ENCODE measurements at places on chromosomes 11 and 22.

DNA sequence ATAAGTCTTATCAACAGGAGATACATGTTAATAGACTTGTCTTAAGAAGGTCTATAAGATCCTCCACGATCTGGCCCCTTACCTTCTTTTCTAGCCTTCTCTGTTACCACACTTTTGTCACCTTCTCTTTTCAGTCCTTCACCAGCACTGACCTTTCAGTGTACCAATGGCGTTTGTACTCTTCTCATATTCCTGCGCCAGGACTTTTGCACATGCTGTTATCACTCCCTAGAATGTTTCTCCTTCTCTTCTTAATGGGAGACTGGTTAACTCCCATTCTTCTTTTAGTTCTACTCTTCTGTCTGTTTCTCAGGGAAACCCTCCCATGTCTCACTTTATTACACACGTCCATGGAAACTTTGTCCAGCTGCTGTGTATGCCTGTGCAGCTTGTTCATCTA, 4.4 kb upstream of the EED start:
- DNase-seq, result no peak

GRCh38 chr11:477052-477715, 27.1 kb downstream of the PTDSS2 start:
- peak; percentile 34 for DNase-seq

DNA sequence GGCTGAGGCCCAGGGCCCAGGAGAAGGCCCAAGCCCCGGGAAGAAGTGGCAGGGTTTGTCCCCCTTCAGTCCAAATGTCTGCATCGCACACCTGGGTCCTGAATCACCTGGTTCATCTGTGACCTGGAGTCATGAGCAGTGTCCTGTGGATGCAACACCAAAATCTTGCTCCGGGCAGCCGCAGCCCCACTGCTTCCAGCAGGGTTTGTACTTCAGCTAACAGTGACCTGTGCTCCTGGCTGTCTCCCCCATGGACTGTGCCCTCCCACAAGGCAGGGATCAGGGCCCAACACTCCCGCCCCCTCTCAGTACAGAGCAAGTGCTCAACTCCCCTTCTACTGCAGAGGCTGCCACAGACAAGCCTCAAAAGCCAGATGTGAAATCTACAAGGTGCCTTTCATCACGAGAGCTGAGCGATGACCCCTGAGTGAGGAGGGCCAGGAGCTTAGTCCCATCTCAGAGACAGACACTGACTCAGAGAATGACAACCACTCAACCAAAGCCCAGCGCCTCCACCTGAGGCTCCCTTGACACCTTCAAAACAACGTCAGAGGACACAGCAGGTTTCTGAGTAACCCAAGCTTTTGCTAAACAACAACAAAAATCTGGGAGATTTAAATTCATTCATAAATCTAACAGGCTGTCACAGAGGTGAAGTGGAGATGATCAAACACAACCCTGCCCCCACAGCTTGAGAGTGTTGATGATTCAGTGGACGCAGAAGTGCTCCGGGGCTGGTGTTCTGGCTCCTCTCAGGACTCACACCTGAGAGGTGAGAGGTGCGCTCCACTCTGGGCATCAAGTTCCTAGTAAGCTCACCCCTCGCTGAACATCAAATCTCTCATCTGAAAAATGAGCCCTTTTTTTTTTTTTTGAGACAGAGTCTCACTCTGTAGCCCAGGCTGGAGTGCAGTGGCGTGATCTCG, 3.4 kb downstream of the KIAA0930 start:
- no peak for DNase-seq

- no peak for DNase-seq
These were observed 50.9 kb upstream of the RRAS2 start for GRCh38 chr11:14409891-14410290.

GRCh38 chr22:36257308-36257707, 4.4 kb downstream of the APOL1 start:
- DNase-seq, result no peak

GRCh38 chr11:132692891-132693290, 839.4 kb downstream of the OPCML start:
- DNase-seq, result peak; percentile 82

- no peak for DNase-seq
These were observed 182.6 kb downstream of the TRPC6 start for GRCh38 chr11:101401245-101401644.

DNA sequence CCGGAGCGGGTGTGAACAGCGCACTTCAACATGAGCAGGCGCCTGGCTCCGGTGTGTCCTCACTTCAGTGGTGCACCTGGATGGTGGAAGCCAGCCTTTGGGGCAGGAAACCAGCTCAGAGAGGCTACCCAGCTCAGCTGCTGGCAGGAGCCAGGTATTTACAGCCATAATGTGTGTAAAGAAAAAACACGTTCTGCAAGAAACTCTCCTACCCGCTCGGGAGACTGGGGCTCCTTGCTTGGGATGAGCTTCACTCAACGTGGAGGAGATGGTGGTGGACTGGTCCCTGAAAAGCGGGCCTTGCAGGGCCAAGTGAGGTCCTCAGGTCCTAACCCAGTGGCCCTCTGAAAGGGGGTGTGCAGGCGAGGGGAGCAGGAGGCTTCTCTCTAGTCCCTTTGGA, 7.5 kb downstream of the MCAM start:
- DNase-seq, result no peak

GRCh38 chr11:123186286-123186685, 8.8 kb downstream of the CLMP start:
- no peak for DNase-seq

DNA sequence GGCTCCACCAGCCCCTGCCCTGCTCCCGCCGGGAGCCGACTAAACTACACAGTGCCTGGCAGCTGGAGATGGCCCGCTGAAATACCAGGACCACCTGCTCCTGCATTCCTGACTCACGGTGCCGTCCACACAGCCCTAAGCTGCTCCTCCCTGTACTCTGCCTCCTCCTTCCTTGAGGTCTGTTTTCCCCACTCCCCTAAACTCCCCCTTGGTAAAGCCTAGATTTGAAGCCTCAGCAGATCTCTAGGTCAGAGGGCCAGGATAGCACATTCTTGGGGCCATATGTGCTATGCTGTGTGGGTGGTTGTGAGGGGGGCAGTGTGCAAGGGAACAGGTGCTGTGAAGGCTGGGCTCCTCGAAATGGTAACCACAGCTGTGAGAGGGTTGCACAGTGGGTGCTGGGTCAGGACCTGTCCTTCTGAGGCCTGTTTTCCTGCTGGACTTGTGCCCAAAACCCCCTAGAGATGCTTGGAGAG, 9.7 kb downstream of the LRFN4 start:
- peak; percentile 95 for DNase-seq

DNA sequence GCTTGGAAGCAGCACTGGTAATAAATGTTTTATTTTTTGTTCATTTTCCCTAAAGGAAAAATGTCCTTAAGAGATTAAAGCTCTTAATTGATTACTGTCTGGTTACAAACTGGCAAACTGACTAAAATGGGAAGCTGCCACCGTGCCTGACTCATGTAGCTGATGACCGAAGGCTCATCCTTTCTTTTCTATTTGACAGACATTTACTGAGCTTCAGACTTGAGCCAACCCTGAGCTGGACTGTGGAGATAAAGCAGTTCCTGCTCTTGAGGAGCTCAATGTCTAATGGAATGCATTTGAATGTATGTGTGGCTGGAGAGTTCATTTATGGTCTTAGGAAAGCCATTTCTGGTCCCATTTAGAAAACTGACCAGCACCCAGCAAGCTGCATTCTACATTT, 91.3 kb downstream of the RNF169 start:
- DNase-seq, result no peak

DNA sequence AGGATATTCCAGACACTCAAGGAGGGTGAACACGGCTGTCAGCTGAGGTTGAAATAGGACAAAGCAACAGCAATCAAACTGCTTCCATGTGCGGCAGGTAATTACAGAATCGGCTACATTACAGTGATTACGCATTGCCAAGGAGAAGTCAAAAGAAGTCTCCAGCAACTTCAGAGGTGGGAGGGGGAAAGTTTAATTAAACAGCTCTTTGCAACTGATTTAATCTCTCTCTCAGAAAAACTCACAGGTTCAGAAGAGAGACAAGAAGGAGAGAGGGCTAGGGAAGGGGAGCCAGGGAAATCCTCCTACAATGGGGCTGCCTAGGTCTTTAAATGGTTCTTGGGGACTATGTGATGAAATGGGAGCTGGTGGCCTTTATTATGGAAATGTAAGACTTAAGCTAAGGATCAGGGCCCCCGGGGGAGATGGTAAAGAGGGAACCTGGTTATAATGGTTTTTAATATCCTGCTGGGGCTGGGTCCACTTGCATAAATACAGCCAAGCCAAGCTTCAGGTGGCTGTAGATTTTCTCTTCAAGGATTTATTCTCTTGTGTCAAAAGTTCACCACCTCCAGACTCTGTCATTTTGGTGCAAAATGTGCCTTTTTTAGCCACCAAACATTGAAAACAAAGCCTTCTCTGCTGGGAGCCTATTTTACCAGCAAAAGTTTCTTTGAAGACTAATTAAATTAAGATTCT, 354.7 kb upstream of the NARS2 start:
- DNase-seq, result peak; percentile 8

DNA sequence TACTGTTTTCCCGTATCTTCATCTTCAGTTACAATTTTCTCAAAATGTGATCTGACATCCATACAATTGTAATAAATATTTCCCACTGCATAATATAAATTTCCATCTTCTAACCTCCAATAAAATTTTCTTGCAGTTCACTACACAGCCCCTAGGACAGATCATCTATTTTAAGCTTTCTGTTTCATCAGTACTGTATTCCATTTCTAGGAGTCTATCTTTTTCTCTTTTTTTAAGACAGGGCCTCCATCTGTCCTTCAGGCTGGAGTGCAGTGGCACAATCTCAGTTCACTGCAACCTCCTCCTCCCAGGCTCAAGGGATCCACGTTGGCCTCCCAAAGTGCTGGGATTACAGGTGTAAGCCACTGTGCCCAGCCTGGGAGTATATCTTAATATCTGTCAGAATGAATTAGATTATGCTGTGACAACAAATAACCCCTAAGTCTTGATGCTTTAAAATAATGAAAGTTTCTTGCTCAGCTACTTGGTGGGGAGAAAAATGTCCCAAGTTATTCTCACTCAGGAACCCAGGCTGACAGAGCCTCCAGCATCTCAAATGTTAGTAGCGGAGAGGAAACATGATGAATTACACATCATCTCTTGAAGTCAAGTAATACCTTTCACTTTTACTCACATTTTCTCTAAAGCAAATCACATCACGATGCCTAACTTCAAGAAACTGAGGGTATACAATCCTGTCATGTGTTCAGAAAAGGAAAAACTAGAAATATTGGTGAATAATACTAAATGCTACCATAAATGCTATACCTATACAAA, 92.2 kb downstream of the BUD13 start:
- DNase-seq, result no peak

GRCh38 chr22:36872084-36872483, 11.3 kb downstream of the NCF4 start:
- no peak for DNase-seq

- peak; percentile 52 for DNase-seq
These were observed 940 bp upstream of the TNKS1BP1 start for GRCh38 chr11:57325735-57326048.

- no peak for DNase-seq
These were observed 330.6 kb upstream of the ZC3H12C start for GRCh38 chr11:109762546-109762945.

GRCh38 chr22:43988116-43988820, 33.0 kb downstream of the SAMM50 start:
- DNase-seq, result no peak
